ENCODE measurements at places on chromosomes 4 and X.

GRCh38 chr4:156815717-156816359, 155.8 kb downstream of the PDGFC start:
- no peak for DNase-seq

GRCh38 chr4:140300271-140300970, 73.0 kb upstream of the SCOC start:
- DNase-seq, result no peak

DNA sequence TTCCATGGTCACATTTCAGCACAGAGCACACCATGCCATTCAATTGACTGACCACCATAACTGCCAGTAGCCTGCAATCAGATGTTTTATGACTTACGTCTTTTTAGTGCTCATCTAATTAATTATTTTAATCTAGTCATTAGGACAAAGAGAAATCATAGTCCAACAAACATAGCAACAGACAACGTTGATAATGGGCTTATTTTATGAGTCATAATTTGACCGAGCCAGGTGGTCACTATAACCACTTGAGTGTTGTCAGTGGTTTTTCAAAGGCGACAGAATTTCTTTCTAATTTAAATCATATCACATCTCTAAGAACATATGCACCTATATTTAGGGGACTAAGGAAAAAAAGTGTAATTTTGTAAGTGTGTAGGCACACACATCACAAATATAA, 1.9 kb downstream of the SEC24D start:
- DNase-seq, result no peak

DNA sequence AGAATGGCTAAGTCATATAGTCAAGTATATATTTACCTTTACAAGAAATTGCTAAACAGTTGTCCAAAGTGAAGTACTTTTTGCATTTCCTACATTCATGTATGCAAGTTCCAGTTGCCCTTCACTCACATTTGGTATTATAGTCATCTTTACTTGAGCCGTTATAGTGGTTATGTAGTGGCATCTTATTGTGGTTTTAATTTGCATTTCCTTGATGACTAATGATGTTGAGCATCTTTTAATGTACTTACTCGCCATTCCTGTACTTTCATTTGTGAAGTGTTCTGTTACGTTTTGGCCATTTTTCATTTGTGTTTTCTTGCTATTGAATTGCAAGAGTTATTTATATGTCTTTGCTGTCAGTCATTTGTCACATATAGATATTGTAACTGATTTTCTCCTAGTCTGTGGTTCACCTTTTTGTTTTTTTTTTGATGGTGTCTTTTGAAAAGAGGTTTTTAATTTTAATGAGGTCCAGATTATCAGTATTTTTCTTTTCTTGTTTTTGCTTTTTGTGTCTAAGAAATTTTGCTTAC, 27.6 kb downstream of the ARFIP1 start:
- no peak for DNase-seq

DNA sequence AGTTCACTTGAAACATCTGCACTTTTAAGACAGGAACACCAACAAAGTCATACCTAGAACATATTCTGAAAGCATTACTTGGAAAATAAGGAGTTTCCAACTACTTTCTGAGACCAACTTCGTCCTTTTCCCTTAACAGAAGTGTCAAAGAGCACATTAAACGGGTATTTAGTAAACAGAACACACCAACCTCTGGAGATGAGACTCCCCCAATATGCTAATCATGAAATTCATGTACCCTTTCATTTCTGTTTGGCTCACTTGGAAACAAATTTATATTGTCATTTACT, 69.2 kb downstream of the NOCT start:
- DNase-seq, result no peak

- DNase-seq, result no peak
These were observed 52.4 kb downstream of the CBLL2 start for GRCh38 chrX:22325096-22325495.

GRCh38 chr4:98624144-98624543, 34.3 kb downstream of the TSPAN5 start:
- DNase-seq, result no peak

DNA sequence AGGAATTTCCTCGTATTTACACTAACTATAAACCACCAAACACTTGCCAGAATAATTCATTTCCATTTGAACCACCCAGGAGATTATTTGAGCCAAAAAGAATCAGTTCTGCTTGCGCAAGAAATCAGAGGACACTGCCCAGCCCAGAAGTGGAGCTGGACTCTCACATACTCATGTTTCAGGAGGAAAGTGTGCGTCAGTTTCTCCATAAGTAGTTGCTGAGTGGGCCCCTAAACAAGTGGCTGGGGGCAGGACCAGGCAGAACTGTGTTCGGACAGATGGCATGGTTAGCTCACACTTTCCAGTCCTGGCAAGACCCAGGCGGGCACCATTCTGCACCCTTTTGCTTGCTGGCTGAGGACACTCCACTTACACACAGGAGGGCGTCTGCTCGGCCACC, 38.8 kb downstream of the BTC start:
- DNase-seq, result no peak

DNA sequence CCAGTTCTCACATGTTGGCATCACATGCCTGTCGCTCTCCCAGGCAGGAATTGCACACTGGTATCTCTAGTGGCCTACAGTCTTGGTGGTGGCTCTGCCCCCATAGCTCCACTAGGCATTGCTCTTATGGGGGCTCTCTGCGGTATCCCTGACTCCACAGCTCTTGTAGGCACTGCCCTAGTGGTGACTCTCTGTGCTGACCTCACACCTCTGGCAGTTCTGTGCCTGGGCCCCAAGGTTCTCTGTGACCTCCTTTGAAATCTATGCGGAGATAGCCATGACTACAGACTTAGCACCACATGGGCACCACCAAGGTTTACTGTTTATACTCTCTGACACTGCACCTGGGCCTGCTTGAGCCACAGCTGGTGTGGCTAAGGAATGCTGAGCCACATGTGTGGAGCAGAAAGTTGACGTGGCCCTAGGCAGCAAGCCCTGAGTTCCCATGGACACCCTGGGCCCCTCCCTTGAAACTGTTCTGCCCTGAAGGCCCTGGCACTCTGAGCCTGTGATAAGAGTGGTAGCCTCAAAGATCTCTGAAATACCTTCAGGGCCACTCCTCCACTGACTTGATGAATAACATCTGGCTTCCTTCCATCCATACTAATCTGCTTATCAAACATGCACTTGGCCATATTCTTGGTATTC, 8.0 kb downstream of the SLC9B1 start:
- no peak for DNase-seq

- no peak for DNase-seq
These were observed 239.8 kb downstream of the AFAP1 start for GRCh38 chr4:7699825-7700224.

GRCh38 chr4:112514647-112515197, 1.3 kb downstream of the NEUROG2 start:
- DNase-seq, result no peak

DNA sequence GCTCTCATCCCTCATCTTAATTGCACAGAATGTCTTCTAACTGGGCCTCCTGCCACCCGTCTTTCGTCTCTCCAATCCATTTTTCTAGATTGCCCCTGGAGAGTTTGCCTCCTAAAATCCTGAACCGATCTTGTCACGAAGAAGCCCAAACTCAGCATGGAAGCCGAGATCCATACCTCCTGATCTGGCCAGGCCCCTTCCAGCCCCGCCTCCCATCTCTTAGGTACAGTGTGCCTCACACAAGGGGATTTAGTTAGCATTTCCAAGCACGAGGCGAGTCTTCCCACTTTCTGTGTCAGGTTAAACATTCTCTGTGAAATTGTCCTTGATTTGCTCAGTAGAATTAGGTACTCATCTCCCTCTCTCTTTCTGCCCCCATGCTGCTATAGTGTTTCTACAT, 80.0 kb upstream of the TENM3 start:
- no peak for DNase-seq

DNA sequence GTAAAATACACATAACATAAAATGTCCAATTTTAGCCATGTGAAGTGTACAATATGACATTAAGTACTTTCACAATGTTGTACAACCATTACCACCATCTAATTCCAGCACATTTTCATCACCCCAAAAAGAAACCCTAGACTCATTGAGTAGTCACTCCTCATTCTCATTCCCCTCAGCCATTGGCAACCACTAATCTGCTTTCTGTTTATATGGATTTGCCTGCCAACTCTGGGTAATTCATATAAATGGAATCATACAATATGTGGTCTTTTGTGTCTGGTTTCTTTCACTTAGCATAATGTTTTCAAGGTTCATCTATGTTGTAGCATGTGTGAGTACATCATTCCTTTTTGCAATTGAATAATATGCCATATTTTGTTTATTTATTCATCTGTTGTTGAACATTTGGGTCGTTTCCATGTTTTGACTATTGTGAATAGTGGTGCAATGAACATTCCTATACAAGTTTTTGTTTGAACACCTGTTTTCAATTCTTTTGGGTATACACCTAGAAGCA, 43.0 kb downstream of the EIF2S3 start:
- DNase-seq, result no peak

- no peak for DNase-seq
These were observed 1026.4 kb upstream of the ADGRL3 start for GRCh38 chr4:60173718-60174117.

GRCh38 chrX:137548261-137548660, 17.7 kb upstream of the ZIC3 start:
- no peak for DNase-seq

- peak; percentile 36 for DNase-seq
These were observed 60.9 kb downstream of the LEF1 start for GRCh38 chr4:108107729-108108382.

- no peak for DNase-seq
These were observed 139.3 kb downstream of the AFF1 start for GRCh38 chr4:87074121-87074488.

DNA sequence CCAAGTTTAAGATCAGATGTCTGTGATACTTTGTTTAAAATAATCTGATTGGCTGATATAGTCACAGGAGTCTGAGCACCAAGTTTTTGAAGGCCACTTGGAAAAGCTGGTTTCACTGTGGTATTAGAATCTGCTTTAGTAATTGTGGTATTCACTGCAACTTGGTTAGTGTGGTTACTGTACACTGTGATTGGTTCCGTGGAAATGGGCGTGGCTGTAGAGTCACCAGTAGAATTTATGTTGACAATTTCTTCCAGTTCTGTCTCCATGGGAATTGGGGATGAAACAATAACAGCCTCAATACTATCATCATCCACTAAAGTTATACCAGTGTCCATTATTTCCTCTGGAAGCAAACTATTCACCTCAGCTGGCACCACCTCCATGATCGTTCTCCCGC, 26.2 kb downstream of the LIN54 start:
- no peak for DNase-seq

DNA sequence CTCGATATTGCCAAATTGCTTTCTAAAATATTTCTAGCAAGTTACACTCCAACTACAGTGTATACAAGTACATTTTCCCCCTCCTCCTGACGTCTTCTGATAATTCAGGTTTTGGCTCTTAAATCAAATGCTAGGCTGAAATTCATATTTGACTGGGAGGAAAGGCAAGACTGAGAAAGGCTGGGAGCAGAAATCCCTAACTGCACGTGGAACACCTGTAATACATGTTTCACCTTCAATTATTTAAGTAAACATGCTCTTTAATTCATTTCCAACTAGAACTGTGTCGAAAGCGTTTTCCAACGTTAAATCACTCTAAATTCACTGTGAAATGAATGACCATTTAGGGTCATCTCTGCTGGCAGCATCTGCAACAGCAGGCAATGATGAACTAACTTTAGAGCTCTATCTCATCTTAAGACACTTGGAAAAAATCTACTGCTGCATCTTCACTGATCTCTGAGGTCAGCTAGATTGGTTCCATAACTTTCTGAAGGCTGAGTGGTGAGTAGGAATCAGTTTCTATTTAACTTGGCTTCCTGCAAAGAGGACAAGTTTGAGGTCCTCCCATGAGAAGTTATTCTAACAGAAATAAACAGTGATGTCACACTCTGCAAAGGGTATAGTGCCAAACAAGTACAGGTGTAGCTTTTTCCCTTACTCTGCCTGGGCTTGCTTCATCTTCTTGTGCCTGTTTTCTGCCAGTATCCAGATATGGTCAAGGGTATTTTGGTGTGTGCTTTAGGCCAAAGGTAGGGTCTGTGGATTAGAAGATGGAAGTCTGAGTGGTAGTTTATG, 144.3 kb upstream of the PAK3 start:
- no peak for DNase-seq

DNA sequence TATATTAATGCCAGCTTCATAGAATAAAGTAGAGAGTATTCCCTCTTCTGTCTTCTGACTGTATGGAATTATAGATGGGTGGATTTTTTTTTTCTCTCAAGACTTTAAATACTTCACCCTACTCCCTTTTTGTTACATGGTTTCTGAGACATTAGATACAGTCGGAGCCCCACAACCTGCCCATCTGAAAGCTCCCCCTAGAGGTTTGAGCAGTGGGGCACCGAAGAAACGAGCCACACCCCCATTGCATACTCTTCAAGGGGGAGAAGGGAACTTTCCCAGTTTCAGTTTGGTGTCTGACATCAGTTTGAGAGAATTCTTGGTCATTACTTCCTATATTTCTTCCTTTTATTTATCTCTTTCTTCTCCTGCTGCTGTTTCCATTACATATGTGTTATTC, 437.6 kb upstream of the AGA start:
- no peak for DNase-seq

- DNase-seq, result no peak
These were observed 10.2 kb downstream of the EDNRA start for GRCh38 chr4:147491086-147491485.

DNA sequence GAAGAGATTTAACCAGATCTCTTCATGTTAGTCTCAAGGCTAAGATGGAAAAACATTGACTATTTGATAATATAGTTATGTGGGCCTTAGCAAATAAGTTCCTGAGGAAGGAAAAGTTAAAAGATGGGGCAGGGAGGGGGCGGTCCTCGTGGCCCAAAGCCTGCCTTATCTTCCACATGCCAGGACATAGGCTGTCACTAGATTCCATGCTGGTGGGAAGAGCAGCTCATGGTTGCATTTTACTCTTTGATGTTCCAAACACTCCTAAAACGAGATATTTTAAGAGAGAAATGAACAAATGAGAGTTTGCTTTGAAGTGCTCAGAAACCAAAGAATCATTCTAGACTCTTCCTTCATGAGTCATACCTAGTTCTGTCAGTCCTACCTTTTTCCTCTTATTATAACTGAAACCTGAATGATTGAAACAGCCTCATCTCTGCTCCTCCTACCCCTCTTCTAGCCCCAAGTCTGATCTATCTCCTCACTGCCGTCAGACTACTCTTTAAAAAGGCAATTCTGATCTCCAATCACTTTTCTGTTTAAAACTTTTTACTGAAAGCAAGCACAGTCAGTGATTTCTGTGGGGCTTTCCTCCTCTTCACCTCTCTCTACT, 25.1 kb downstream of the RAB9B start:
- no peak for DNase-seq

- no peak for DNase-seq
These were observed 202.6 kb downstream of the PCDH19 start for GRCh38 chrX:100207331-100208024.

GRCh38 chr4:51851090-51851936, 8.4 kb downstream of the DCUN1D4 start:
- DNase-seq, result no peak

- no peak for DNase-seq
These were observed 6.5 kb downstream of the SH3BP2 start for GRCh38 chr4:2799224-2799911.

All from stimulated activated CD8-positive, alpha-beta memory T cell treated with anti-CD3 and anti-CD28 coated beads, Interleukin-15, amount 100 ng/mL, for 48 hours (primary cell).